ENCODE measurements at places on chromosomes 7 and 10.
A peak's percentile ranks its signal among the peaks of the same experiment; 100 is the strongest.

DNA sequence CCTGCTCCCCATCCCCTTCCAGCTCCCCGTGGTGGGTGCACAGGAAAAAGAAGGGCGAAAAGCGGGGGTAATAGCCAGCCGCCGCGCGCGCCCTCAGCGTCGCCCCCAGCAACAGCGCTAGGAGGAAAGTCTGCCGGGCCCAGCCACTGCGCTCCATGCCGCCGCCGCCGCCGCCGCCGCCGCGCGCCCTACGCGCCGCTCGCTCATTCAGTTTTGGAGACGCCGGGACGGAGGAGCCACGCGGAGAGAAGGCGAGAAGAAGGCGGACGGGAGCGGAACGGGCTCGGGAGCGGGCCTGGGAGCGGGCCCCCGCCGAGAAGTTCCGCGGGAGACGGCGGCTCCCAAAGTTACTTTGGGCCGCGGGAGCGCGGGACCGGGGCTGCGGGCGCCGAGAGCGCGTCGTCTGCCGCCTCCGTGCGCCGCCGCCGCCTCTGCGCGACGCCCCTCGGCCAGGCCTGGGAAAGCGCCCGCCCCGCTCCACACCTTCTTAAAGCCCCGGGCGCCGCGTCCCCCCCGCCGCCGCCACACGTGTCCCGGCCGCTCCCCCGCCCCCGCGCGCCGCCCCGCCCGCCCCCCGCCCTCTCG is at the start of gene RELN:
Gene RELN, minus strand, starts transcription at position 459 of the 585 bp plus-strand sequence. Its CDS starts 302 bp downstream, at position 157.
- no peak for DNase-seq

DNA sequence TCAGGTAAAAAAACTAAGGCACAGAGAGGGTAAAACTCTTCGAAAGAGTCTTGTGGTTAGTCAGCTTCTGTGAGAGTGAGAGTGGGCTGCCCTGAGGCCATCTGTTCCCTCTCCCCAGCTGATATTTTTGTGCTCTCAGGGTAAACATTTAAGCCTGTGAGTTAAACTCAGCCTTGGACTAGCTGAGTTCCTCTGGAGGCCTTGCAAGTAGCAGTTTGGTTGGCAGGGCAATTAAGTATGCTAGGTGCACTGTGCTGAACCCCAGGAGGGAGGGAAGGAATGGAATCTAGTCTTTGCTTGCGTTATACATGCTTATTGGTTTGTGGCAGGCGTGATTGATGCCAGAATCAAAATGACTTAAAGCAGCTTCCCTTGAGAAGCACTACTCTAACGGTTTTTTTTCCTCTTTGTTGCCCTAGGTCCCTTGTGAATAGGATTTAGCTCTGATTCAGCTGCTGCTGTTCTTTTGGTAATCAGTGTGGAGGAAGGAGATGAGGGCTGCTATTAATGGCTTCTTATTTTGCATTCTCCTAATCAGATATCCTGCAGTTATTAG is 140.2 kb downstream of the AUTS2 start:
- no peak for DNase-seq

- no peak for DNase-seq
These were observed 204.1 kb downstream of the ZNF365 start for GRCh38 chr10:62578301-62578700.

GRCh38 chr10:75717126-75717916 is 285.9 kb downstream of the LRMDA start:
- DNase-seq, result no peak

GRCh38 chr7:35762781-35763180 is 38.1 kb upstream of the SEPTIN7 start:
- DNase-seq, result no peak

GRCh38 chr7:13042605-13043236 is 355.3 kb downstream of the ARL4A start:
- DNase-seq, result no peak

GRCh38 chr7:48876087-48876486 is 48.3 kb upstream of the CDC14C start:
- DNase-seq, result no peak

DNA sequence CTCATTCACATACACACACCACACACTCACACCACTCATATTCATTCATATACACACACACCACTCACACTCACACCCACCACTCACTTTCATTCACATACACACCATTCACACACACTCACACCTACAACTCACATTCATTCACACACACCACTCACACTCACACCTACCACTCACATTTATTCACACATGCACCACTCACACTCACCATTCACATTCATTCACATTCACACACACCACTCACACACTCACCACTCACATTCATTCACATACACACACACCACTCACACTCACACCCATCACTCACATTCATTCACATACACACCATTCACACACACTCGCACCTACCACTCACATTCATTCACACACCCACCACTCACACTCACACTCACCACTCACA is 25.4 kb upstream of the C10orf120 start:
- no peak for DNase-seq

GRCh38 chr7:69868921-69869320 is 270.6 kb downstream of the AUTS2 start:
- DNase-seq, result no peak

DNA sequence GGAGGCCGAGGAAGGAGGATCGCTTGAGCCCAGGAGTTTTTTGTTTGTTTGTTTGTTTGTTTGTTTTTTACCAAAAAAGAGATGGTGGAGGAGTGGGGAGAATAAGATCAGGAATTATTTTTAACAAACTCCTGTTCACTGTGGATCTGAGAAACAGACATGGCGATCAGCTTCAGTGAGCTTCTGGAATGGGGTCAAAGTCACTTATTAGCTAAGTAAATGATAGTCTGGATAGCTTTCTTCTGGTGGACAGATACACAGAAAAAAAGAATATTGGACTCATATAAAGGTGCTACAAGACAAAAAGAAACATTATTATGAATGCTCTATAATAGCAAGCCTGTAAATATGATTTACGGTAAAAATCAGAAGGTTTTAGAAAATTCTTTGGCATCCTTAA is 85.1 kb downstream of the POU6F2 start:
- no peak for DNase-seq

DNA sequence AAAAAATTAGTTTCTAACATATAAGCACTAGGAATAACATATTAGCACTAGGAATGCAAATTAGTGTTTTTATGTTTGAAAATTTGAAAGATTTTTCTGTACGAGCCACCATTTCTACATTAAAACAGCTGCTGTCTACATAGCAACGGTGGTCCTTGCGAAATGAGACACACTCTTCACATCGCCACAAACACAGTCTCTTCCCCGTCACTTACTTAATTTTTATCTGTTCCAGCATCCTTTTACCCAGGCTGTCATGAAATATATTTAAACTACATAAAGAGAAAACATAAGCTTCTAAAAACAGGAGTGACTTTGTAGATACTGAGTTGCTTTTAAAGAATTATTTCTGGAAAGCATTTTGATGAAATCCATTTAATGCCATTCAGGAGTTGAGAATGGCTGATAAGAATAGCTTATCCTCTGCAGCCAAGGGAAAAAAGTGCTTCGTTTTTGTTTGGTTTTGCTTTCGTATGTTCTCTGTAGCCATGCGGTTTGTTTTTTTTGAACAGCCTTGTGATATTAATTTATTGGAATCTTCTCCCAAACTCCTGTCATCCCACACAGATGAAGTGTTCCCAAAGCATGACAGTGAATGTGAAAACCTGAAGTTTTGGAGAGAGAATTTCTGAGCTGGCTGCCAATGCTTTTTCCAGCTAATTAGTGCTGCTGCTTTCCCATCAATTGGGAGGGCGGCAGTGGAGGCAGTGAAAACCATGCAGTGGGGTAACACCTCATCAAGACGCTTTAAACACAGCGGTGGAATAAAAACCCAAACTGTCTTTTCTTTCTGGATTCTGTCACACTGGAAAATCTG is 603.7 kb upstream of the ADARB2 start:
- DNase-seq, result no peak

GRCh38 chr7:122188785-122189184 is 44.7 kb upstream of the AASS start:
- DNase-seq, result no peak

- DNase-seq, result no peak
These were observed 222.0 kb downstream of the TWIST1 start for GRCh38 chr7:18895456-18895855.

GRCh38 chr7:35825974-35826373 is 25.1 kb downstream of the SEPTIN7 start:
- no peak for DNase-seq

GRCh38 chr7:5630670-5631069 is 150.8 kb downstream of the RNF216 start:
- DNase-seq, result no peak

- DNase-seq, result no peak
These were observed 190.1 kb downstream of the PRPF18 start for GRCh38 chr10:13776861-13777311.

- no peak for DNase-seq
These were observed 579.4 kb downstream of the GATA3 start for GRCh38 chr10:8633909-8634308.

DNA sequence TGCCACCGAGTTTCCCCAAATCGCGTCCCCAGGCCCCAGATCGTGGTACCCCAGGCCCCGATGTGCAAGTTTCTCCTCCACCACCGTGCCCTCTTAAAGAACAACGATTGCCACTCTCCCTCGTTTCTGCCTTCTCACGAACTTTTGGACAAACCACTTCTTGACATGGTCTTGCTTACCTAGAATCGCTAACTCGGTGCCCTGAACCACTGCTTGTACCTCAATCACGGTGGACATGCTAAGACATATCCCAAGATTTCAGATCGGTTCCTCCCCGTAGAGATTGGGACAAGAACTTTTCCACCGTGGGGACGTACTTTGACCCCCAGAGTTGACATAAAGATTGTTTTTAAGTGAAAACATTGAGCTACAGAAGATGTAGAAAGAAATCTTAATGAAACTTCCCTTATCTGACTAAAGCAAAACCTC is 477 bp upstream of the ZC3HAV1 start:
- DNase-seq, result no peak

- DNase-seq, result peak; percentile 8
These were observed 55.2 kb upstream of the GSDME start for GRCh38 chr7:24812305-24812945.

DNA sequence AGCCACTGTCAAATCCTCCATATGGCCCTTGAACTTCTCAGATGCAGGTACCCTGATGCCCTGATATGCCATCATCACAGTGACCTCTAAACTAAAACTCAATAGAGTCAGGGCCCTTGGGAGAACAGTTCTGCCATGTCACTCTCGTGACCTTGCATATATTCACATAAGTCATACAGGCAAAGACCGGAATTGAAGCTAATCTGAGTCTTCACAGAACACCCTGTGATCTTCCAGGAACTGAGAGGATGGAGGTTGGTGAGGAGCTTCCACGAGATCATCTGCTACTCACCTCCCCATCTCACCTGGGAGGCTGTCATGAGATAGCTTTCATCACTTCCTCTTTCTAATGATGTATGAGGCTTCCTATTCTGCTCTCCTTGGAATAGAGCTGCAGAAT is 228.7 kb upstream of the CCDC6 start:
- no peak for DNase-seq

DNA sequence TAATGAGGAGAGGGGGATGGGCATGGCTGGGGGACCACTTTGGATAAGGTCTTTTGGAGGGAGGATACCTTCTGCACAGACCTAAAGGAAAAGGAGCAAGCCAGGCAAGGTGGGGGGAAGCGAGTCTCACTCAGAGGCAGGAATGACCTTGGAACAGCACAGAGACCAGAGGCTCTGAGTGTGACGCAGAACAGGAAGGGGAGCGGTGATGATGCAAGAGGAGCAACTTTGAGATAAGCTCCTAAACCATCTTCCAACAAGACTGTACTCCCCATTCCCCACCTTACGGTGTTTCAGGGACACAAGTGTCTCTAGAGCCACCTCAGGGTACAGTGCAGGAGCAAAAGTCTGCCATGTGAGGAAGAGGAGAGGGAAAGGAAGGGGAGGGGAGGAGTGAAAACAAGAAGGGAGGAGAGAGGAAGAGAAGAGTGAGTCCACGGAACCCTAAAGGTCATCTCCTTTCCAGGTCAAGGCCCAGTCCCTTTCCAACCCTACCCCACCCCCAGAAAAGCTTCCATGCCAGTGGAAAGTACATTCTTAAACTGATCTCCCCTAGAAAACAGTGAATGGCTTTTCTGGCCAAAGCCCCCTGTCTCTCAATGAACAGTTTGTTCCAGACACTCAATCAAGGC is 54.1 kb downstream of the JAZF1 start:
- no peak for DNase-seq

GRCh38 chr7:128783143-128783861 is 7.7 kb upstream of the OPN1SW start:
- no peak for DNase-seq

DNA sequence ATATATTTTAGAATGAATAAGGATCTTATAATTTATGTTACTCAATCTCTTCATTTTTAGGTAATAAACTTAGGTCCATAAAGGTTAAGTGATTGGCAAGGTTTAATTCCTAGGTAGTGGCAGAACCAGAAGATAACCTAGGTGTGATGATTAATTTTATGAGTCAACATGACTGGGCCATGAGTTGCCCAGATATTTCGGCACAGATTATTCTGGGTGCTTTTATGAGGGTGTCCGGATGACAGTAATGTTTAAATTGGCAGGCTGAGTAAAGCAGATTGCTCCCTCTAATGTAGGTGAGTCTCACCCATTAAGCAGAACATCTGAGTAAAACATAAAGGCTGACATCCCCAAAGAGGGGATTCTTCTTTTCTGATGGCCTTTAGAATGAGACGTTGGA is 1349.3 kb upstream of the CELF2 start:
- no peak for DNase-seq

DNA sequence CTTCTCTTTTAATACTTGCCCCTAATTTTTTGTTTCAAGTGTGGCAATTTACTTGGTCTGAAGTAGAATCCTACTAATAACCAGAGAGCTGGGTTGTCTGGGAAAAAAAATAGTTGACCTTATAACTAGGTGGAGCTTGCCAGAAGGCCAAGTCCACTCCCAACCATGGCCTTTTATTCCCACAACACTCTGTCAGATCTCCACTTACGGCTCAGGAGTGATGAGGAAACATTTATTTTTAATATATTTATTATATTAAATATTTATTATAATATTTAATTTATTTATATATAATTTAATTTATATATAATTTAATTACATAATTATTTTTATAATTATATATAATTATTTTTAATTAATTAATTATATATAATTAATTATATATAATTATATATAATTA is 58.8 kb downstream of the TSPAN12 start:
- no peak for DNase-seq

GRCh38 chr7:142280263-142280662 is 22.4 kb upstream of the PRSS58 start:
- no peak for DNase-seq

DNA sequence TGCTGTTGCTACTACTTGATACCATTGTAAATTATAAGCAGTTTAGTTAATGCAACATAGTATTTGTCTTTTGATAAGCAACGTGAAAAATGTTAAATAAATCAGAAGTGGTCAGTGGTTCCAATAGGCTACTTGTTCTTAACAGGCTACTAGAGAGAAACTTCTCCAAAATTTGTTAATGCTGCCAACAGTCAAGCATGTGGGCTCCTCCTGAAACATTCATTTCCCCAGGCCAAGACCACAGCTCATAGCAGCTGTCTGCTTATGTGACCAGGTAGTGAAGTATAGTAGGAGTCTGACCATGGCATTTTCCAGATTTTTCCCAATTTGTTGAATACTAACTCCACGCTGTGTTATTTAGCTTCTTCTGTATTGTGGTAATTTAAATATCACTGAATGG is 81.0 kb downstream of the CYP51A1 start:
- no peak for DNase-seq

Measured in LNCaP clone FGC (cell line).